ENCODE measurements at places on chromosomes 6 and 20. TPM values are rescaled to one million over a fixed set of nuclear protein-coding genes. Genes with fewer than 3 reads are reported as not detected.
A peak's percentile ranks its signal among the peaks of the same experiment; 100 is the strongest.

GRCh38 chr20:59912609-59913008, 20.8 kb downstream of the SYCP2 start:
- no peak for DNase-seq

DNA sequence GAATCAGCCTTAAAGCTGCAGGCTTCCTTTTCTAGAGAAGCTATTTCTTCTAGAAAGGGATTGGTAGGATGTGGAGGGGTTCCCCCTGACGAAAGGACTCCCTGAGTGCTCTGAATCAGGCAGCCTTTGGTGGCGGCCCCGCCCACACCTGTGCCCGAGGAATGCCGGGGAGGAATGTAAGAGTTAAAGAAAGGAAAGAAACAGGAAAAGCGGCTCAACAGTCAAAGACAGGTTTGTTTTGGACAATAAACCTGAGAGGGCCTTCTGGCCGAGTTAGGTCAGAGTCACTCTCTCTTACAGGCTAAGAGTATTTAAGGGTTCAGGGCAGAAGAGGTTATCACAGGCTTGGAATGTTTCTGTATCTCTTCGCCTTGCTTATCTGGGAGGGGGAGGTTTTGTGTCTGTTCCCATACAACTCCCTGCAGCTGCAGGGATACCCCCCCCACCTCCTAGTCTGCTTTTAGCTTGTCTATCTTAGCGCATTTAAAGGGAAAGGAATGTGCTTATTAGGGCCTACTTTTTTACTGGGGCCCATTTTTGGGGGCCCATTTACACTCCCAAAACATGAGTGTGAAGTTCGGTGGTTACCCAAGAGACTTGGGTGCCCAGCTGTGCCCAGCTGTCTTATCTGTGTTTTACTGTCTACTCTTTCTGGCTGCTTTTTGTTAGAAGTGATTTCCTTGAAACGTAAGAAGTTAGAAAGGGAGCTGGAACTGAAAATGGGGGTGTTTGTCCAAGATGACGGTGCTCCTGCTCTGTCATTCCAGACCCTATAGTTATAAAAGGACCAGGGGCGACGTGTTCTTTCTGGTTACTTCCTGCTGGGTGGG, 32.8 kb downstream of the DYNLT1 start:
- DNase-seq = peak; percentile 54

GATA5 gene
- 9.6 TPM for total RNA-seq

GRCh38 chr6:167113047-167113754, 9.7 kb upstream of the CCR6 start:
- no peak for DNase-seq

ZC2HC1B gene
- total RNA-seq = not detected

GRCh38 chr20:31945785-31946184, 6.1 kb downstream of the PDRG1 start:
- no peak for DNase-seq

- no peak for DNase-seq
Observed at GRCh38 chr6:159404296-159404695, 235.1 kb downstream of the FNDC1 start.

DNA sequence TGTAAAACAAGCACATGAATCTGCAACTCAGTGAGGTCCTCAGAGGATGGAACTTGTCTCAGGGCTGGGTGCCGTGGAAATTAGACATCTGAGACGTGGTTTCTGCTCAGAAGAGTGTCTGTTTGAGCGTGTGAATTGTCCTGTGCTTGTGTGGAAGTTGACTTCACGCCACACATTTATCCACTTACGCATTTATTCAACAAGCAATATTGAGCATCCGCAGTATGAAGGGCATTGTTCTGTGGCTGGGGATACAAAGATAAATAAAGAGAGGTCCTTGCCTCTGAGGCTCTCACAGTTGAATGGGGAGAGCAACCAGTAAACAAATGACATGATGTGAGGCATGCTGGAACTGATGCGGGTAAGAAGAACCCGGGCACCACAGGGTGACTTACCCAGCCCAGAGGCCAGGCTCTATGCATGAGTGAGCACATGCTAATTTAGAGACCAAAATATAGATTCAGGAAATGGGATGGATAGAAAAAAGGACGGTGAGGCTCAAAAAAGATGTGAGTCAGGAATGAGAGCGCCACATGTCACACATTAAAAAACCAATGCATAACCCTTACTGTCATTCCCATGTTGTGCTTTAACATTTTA, 60.4 kb downstream of the SOBP start:
- DNase-seq = no peak

- DNase-seq = no peak
Observed at GRCh38 chr6:22350109-22350508, 53.3 kb upstream of the PRL start.

DNA sequence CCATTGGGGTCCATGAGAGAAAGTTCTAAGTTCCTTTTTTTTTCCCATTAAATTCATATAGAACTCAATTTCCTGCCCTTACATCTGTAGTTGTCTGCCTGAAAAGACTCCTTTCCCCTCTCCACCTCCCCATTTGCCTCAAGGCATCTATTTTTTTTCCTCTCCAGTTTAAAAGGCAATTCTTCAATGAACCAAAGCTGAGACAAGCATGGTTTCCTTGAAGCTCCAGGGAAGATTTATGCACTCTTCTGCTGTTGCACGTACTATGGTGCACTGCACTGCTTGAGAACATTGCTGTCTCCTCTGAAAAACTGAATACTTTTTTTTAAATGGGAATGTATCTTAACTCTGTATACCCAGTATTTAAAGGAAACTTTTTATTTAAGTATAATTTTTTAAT, 465.2 kb downstream of the CD83 start:
- DNase-seq = no peak

CLDN20 gene
- not detected for total RNA-seq

GMPR gene
- total RNA-seq = 89.5 TPM

BNIP5 gene
- total RNA-seq = not detected

DNA sequence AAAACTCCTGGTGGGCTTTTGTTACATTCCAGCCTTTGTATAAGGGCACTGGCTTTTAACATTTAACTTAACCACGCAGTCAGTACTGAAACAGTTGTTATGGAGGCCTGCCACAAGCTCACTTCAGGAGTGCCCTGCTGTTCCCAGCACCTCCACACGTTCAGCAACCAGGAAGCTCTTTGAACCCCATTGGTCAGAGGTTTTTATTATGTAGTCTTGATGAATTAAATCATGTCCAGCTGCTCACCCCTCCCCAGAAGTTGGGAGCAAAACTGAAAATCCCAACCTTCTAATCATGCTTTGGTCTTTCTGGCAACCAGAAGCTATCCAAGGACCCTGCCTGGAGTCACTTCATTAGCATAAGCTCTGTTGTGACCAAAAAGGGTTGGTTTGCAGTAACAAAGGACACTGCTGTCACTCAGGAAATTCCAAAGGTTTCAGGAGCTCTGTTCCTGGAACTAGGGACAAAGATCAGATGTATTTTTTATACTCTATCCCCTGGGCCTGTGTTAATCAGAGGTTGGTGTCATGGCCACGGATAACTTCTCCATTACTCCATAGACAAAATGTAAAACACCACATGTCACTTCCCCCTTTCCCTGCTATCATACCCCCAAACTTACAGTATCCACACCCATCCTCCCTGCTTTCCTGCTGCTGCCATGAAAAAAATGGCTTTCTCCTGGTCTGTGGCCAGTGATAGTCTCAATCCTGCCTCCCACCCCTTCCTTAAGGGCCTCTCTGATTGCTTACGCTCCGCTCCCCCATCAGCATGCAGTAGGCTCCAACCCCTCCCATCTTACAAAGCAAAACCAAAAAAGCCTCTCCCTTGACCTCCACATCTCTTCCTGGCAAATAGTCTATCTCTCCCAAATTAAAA, 3.1 kb downstream of the ARMC12 start:
- DNase-seq = no peak

NINL gene
- total RNA-seq = 3.7 TPM

GRCh38 chr6:95383878-95384277, 193.5 kb upstream of the MANEA start:
- DNase-seq = no peak

- peak; percentile 94 for DNase-seq
Observed at GRCh38 chr6:27126815-27127537, 120.5 kb upstream of the PRSS16 start.

DNA sequence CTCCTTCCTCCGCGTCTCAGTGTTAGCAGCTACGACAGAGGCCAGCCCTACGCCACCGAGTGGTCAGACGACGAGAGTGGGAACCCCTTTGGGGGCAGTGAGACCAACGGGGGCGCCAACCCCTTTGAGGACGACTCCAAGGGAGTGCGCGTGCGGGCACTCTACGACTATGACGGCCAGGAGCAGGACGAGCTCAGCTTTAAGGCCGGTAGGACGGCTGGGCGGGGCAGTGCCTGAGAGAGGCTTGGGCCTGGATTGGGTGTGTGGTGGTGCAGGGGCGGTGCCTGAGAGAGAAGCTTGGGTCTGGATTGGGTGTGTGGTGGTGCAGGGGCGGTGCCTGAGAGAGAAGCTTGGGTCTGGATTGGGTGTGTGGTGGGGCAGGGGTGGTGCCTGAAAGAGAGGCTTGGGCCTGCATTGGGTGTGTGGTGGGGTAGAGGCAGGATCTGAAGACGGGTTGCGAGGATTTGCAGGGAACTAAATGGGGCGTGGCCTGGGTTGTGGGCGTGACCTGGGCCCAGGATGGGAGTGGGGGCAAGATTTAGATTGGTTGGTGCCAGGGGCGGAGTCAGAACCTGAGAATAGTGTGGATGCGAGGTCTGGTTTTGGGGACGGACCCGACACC, 24.4 kb downstream of the SPDEF start:
- DNase-seq = no peak

LINC00237 gene
- total RNA-seq = not detected

- peak; percentile 71 for DNase-seq
Observed at GRCh38 chr6:40999569-40999968, 39.5 kb downstream of the UNC5CL start.

CRISP2 gene
- not detected for total RNA-seq

DNA sequence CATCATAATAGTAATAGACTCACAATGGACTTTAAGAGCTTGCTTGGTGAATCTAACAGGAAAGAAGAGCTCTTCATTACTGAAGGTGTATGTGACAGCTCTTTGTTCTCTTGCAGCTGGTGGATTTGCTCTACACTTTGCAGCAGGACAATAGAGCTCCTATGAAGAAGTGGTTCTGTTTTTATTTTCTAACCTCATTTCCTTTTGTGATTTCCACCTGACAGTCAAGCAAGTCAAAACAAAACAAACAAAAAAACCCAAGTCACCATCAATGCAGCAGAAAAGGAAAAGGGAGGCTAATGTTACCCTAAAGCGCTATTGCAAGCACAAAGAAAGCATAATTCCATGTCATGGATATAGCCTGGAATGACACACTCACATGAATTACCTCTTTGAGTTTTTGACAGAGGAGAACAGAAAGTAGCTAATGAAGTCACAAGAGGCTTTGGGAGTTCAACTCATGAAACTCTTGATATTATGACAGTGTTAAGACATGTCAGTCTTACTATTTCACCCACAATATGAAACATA, 1188.1 kb downstream of the EPHA7 start:
- DNase-seq = no peak

CDSN gene
- total RNA-seq = not detected

SMIM26 gene
- total RNA-seq = 170 TPM

DNA sequence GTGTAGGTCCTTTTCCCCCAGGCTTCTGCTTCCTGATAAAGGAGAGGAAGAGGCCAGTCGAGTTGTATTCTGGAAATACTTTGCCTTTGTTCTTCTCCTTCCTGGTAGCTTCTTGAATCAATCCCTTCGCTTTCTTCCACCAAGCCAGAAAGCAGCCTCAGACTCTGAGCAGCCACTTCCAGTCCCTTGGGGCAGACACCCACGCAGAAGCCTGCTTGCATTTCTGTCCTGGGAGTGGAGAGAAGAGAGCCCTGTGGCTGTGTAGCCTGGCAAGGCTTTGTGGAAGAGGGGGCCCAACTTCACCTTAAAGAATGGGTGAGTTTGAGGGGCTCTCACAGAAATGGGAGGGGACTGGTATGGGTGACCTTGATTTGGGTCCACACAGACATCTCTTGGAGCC, 211.0 kb upstream of the SSTR4 start:
- DNase-seq = no peak

HRH3 gene
- total RNA-seq = not detected

FAM83D gene
- 2.2 TPM for total RNA-seq

RIPPLY2 gene
- not detected for total RNA-seq

DNA sequence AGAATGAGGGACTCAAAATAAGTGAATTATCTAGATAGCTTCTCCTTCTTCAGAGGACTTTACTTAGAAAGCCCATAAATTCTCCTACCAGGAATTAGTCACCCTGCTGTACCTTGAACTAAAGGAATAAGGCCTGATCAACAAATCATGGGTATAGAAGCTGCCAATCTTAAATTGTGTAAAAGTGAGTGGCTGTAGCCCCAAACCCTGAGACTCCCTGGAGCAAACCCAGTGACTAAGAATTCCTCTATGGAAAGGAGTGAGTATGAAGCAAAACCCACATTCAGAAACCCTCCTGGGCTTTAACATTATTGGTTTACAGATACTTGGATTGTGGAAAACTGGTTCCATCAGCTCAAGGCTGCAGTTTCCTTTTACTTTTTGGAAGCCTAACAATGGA, 285.8 kb upstream of the TBX18 start:
- DNase-seq = no peak

DNA sequence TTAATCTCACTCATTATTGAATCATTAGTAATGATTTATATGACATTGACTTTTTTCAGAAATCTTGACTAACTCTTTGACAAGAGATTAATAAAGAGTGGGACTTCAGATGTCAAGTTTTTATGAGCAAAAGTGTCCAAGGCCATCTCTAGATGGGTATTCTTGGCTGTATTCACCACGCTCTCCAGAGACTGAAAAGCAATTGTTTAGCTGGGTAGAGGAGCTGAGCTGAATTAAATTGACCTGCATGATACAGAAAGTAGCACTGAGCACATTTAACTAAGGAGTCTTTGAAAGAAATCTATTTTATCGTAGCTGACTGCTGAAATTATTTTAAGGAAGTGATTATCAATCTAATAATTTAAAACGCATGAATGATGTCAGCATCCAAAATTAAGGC, 89.4 kb downstream of the LINC00237 start:
- no peak for DNase-seq

PRSS35 gene
- 10.0 TPM for total RNA-seq

NOX3 gene
- not detected for total RNA-seq

- no peak for DNase-seq
Observed at GRCh38 chr20:47050996-47051395, 156.4 kb downstream of the EYA2 start.

GRCh38 chr6:29753309-29753644, 30.0 kb downstream of the HLA-F start:
- DNase-seq = no peak

DNA sequence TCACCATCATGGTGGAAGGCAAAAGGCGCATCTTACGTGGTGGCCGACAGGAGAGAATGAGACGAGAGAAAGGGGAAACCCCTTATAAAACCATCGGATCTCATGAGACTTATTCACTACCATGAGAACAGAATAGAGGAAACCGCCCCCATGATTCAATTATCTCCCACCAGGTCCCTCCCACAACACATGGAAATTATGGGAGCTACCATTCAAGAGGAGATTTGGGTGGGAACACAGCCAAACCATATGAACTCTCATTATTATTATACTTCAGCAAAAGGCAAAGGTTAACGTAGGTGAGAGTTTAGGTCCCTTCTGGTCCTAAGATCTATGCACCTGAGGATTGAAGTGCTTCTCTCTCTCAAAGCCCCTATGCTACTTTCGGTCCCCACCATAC, 2.4 kb upstream of the PFDN4 start:
- DNase-seq = no peak

PTCRA gene
- total RNA-seq = not detected

- DNase-seq = no peak
Observed at GRCh38 chr6:10177704-10178103, 237.2 kb downstream of the TFAP2A start.

All from right atrium auricular region (tissue), 2 donors.